ENCODE measurements at places on chromosomes 2 and 18.

GRCh38 chr2:207848545-207848928 is 78.8 kb upstream of the FZD5 start:
- no peak for DNase-seq

DNA sequence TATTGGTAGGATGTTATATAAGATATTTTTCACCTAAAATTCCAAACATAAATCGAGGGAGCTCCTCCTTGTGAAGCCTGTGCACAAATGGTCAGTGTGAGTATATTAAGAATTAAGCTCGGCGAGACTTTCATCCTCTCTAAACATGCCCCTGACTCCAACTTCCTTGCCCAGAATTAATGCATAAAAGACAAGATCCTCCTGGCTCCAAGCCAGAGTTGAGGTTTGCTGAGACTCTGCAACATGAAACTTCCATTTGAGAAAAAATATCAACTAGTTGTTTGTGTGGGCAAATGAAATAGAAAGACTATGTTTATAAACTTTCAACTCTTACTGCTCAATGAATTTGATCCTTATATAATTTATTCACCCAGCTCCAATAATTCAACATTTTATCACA is 68.1 kb downstream of the CCDC178 start:
- DNase-seq, result no peak

GRCh38 chr18:34039201-34039600 is 185.5 kb downstream of the NOL4 start:
- DNase-seq, result no peak

GRCh38 chr2:42914314-42914713 is 121.9 kb upstream of the HAAO start:
- no peak for DNase-seq

DNA sequence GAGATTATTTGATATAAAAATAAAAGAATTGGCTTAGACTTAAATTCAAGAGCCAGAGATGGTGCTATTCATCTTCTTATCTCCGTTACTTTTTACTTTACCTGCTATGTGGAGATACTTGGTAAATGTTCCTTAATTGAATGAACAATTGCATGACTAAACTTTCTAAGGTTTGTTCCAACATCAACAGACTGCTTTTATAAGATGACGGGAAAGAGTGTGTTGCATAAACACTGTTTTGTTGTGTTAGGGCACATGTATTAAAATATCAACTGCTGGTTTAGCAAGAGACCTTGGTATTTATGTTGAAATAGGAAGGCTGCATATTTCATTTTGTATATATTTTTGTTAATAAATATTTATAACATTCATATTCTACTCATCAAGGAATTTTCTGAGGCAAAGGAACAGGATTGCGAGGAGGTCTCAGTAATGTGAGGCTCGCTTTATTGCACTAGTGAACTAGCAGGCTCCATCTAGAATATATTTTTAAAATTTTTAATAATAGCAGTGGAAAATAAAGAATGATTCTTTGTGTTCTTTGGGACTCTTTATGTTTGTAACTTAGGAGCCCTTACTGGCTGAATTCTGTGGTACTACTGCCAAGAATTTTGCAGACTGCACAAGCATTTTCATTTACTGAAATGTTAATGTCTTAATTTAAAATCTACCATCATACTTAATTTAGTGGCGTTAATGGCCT is 10.7 kb upstream of the NFE2L2 start:
- no peak for DNase-seq

DNA sequence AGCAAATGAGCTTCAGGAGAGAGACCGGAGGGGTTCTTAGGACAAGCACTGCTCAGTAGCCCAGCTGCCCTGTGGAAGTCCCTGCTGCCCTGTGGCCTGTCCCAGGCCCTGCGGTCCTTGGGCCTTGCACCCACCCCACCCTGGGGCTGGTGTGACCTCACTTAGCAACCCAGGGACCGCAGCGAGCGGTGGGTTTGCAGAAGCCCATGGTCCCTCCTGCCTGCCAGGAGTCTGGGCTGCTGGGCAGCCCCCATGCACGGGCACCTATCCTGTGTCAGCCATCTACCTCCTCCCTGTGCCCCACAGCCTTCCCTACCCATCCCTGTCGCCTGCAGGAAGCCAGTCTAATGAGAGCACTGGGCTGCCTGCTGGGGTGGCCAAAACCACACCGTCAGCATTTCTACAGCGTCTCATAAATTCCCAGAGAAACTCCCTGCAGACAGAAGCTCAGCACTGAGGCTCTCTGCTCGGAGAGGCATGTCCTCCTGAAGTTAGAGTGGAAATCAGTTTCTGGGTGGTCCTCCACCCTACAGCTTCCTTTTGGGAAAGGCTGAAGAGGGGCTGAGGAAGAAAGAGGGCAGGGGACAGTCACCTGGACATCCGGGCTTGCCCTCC is 231.1 kb upstream of the HS6ST1 start:
- no peak for DNase-seq

- DNase-seq, result no peak
These were observed 29.7 kb downstream of the NAB1 start for GRCh38 chr2:190678444-190679162.

DNA sequence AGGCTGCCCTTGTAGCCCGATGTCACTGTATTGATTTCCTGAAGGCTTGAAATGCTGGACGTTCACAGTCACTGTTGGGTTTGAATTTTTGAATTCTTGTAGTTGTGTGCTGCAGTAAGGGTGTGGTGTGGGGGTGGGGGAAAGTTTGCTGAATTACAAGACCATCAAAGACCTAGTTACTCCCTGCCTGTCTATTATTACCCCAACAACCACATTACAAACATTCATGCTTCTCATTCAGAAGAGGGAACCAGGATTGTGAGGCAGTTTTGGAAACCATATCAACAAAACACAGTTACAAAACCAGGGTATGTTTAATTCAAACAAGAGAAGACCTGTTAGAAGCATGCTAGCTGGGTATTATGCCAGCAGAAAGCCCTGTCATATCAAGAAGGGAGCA is 85.8 kb downstream of the CLHC1 start:
- DNase-seq, result no peak

- DNase-seq, result no peak
These were observed 148.0 kb downstream of the ASB1 start for GRCh38 chr2:238574490-238575271.

DNA sequence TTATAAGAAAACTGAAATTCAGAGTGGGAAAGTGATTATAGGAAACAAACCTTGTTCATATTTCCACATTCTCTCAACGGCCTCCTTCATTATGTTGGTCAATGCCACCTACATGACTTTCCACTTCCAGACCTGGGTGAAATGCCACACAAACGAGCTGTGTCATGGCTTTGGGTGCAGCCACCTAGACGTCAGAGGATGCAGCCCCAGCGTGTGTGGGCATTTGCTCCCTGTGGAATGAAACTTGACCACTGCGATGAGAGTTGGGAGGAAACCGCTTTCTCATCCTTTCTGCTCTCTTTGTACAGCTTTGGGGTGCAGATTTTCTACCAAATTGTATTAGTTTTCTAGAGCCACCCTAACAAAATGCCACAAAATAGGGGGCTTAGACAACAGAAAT is 291.0 kb downstream of the CYRIA start:
- no peak for DNase-seq

- no peak for DNase-seq
These were observed 483.4 kb upstream of the KLHL29 start for GRCh38 chr2:22901471-22902179.

GRCh38 chr2:173349287-173349686 is 5.4 kb upstream of the CDCA7 start:
- no peak for DNase-seq

GRCh38 chr2:226956659-226957058 is 120.8 kb downstream of the RHBDD1 start:
- DNase-seq, result no peak

DNA sequence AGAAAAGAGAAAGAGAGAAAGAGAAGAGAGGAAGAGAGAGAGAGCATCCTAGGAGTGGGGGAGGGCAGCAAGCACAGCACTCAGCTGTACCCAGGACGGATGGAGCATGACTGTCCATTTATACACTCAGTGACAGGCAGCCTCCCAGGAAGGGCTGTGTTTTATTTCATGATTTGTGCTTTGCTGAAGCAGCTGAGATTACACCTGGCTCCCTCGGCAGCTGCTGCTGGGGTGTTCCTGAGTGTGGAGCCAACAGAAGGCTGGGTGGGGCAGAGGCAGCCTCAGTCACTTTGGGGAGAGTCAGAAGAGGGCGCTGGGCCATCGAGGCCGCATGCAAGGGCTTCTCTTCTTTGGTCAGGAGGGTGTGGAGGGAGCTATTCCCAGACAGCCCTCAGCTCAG is 47.8 kb upstream of the TEX51 start:
- no peak for DNase-seq

GRCh38 chr2:143935482-143935752 is 584.5 kb downstream of the ZEB2 start:
- DNase-seq, result no peak

GRCh38 chr2:126828051-126828450 is 70.6 kb upstream of the TEX51 start:
- no peak for DNase-seq

- no peak for DNase-seq
These were observed 70.4 kb upstream of the CYP1B1 start for GRCh38 chr2:38146275-38146906.

- no peak for DNase-seq
These were observed 519.1 kb downstream of the RNF144A start for GRCh38 chr2:7436096-7436906.

DNA sequence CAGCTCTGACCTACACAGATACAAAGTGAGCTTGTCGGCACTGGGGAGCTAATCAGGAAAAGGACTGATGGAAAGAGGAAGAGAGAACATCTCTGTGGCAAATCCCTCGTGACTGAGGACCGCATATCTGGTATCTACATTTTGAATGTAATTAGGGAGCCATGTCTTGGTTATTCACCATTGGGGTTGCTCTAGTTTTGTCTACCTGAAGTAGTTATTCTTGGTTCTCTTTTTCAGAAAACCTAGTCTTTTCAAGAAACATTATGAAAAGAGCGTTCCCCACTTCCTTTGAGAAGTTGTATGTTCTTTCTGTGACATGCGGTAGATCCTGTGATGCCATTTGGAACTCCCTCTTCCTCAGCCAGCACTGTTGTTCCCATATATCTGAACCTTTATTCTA is 104.4 kb downstream of the DOCK10 start:
- no peak for DNase-seq

- no peak for DNase-seq
These were observed 201.2 kb downstream of the NBAS start for GRCh38 chr2:15359716-15360531.

Measured in CD4-positive, alpha-beta T cell (primary cell).